ENCODE measurements at places on chromosomes 12 and 14.

DNA sequence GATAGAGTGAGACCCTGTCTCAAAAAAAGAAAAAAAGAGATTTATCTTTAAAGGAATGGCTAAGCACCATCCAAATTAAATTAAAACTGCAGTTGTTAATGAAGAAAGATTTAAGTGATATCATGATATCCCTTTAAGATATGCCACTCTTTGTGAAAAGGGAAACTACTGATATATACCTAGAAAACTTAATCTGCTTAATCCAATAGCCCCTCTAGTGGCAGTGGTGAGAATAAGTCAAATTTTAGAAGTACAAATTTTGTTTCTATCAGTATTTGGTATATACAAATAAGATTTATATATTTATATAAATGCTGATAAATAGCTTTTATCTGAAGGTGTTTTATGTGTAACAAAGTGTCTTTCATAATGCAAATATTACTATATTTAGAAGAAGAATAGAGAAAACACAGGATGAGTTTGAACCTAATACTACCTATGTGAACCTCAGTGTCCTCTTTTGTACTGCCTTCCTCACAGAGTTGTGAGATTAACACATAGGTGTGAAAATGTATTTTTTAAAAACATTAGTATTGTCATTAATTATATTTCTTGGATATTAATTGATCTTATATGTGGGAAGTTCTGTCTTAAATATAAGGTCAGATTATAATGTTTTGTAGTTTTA is 51.4 kb upstream of the GARIN2 start:
- no peak for DNase-seq

GRCh38 chr14:40694023-40694422 is 912.7 kb upstream of the LRFN5 start:
- no peak for DNase-seq

- no peak for DNase-seq
Observed at GRCh38 chr12:68003777-68004176, 14.5 kb downstream of the IFNG-AS1 start.

DNA sequence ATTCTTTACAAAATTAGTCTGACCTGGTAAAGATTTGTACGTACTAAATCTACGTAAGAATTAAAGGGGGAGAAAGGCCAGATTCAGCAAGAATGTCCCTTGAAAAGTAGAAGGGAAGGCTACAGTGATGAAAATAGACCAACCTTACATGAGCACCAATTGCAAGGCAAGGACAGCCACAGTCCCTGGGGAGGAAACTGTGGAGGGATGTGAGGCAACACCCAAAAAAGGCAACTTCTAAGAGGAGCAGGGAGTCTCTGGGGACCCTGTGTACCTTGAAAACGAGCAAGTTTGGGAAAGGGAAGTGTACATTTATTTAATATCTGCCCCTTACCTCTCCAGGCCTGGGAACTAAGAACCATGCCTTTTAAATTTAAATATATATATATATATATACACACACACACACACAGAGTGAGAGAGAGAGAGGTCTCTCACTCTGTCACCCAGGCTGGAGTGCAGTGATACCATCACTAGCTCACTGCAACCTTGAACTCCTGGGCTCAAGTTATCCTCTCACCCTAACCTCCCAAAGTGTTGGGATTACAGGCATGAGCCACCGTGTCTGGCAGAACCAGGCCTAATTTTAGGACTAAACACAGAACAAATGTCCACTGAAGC is 56.4 kb downstream of the TMCC3 start:
- no peak for DNase-seq

- no peak for DNase-seq
Observed at GRCh38 chr12:92276276-92276675, 130.6 kb upstream of the BTG1 start.

- no peak for DNase-seq
Observed at GRCh38 chr12:69039911-69040310, 106.9 kb upstream of the CPM start.

DNA sequence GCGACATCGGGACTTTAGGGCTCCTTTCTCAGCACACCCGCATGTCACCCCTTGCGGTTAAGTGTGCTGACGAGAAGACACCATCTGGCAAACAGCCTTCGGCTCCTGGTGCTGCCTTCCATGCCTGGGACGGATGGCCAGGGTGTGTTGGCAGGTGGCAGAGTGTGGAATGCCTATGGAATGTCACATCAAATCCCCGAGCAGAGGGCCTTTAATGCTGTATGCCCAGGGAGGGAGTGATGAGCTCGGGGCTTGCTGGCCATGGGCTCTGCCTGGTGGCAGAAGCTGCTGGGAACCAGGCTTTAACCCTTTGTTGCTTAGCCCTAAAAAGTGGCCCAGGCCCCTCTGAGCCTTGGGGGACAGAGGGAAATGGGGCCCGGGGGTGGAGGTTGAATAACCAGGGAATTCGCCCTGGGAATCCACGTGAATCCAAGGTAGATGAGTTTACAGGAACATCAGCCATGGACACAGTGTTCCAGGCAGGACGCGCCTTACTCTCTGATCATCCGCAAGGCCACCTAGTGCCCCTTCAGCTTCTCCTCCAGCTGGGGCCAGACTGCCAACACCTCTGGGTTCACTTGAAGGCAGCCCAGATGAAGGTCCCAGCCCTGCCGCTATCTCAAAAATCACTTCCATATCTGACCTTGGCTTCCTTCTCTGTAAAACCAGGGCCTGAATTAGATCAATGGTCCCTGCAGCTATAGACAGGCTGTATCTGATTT is 17.4 kb downstream of the FAM181A start:
- no peak for DNase-seq

GRCh38 chr14:51860164-51860824 is at the start of gene GNG2:
GNG2 (plus strand) TSS chr14:51860612; CDS start chr14:51950679, 90,067 bp downstream.
- no peak for DNase-seq

GRCh38 chr14:20191396-20191795 is 700 bp downstream of the OR11G2 start:
- DNase-seq, result no peak

DNA sequence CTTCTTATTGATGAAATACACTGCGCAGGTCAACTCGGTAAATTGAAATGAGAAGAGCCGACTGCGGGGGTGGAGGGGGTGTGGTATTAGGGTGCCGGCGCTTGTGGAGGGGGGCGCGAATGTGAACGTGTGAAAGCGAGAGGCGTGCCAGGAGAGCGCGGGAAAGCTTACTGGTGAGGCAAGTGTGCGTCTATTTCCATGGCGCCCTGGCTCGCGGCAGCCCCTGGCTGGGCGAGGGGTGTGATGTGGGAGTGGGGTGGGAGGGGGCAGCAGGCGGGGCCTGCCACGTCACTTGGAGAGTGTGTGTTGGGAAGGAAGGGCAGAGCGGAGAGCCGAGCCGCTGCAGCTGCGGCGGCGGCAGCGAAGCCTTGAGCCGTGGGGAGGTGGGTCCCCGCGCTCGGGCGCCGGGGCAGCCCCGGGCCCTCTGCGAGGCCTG is 88.8 kb downstream of the GALNT8 start:
- no peak for DNase-seq

DNA sequence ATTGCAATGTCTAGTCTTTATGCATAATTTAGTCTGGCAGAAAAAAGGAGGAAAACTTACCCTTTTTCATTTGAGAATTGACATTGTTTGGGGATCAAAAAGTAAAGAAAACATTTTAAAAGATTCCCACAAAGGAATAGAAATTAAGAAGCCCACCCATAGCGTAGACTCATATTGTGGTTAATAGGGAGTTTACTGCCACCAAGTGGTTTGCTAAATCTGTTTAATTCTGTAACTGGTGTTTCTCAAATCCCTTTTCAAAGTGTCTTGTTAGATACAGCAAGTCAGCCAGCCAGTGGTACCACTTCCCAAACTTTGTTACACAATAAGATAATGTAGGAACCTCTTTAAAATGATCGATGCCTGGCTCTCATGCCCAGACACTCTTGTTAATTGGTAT is 180.3 kb downstream of the IPO8 start:
- no peak for DNase-seq

GRCh38 chr12:54417712-54418440 is 1.2 kb downstream of the ITGA5 start:
- no peak for DNase-seq

DNA sequence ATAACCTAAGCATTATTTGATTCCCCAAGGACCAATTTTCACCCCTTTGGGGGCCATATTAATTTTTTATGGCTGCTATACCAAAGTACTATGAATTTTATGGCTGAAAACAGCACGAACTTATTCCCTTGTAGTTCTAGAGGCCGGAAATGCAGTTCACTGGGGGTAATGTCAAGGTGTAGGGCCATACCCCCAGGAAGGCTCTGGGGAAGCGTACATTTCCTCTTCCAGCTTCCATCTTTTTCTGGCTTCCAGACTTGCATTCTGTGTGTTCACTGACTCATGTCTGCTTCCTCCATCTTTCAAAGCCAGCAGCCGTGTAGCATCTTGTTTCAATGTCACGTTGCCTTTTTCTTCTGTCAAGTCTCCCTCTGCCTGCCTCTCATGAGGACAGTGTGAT is 133.5 kb downstream of the BICD1 start:
- no peak for DNase-seq

DNA sequence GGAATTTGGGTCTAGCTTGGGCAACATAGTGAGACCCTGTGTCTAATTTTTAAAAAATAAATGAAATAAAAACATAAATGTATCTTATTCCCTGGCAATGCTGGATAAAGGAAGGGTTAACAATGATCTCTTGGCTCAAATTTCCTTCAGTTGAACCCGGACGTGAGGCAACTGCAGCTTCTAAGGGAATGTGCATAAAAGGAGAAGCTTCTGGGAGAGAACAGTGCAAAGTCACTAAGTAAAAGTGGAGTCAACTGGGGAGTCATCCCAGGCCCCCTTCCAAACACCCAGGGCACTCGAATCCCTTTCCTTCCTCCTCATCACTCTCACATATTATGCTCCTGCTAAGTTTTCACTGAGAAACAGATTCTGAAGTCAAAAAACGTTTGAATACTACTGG is 147.3 kb downstream of the PPM1H start:
- DNase-seq, result no peak

DNA sequence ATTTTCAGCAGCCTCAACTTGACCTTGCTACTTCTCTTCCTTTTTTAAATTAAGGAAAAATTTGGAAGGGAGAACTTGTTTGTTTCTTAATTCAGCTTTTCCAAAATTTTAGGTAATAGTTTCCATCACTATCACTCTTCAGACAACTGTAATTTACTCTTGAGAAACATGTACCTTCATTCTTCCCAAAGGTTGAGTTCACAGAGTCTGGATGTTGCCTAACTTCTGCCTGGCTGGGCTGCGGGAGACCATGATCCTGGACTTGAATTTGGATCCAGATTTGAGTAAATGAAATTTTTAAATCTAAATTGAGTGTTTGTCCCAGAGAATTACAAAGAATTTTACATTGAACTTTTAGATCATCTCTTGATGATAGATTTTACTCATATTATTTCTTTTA is 193.1 kb downstream of the CCDC91 start:
- DNase-seq, result no peak
